ENCODE measurements at places on chromosomes 6 and 20. TPM values are rescaled to one million over a fixed set of nuclear protein-coding genes. Genes with fewer than 3 reads are reported as not detected.

The MAP3K5 gene
- 38.3 TPM for total RNA-seq

The BNIP5 gene
- not detected for total RNA-seq

The GTF2H4 gene
- total RNA-seq = 36.0 TPM

The UBE2V1 gene
- total RNA-seq = 134 TPM

The CYP39A1 gene
- total RNA-seq = not detected

The CLIC5 gene
- total RNA-seq = 4.3 TPM

The ZNF311 gene
- 0.66 TPM for total RNA-seq

The TGM3 gene
- not detected for total RNA-seq

The SRSF6 gene
- total RNA-seq = 167 TPM

The TRIM26 gene
- 74.2 TPM for total RNA-seq

The ABHD16B gene
- total RNA-seq = not detected

The RNF182 gene
- total RNA-seq = not detected

The FAM83B gene
- total RNA-seq = not detected

The SKIC2 gene
- 100 TPM for total RNA-seq

The GPSM3 gene
- 265 TPM for total RNA-seq

The BPIFA2 gene
- total RNA-seq = not detected

The LY6G6C gene
- total RNA-seq = not detected

The FAM209B gene
- 2.7 TPM for total RNA-seq

The PPP1R14C gene
- 0.15 TPM for total RNA-seq

The MCUR1 gene
- 16.4 TPM for total RNA-seq

The REM1 gene
- not detected for total RNA-seq

The SPDEF gene
- not detected for total RNA-seq

The CAP2 gene
- not detected for total RNA-seq

The FAM83C gene
- not detected for total RNA-seq

The CHRNA4 gene
- total RNA-seq = not detected

The UBE3D gene
- total RNA-seq = 5.3 TPM

The ZBTB46 gene
- total RNA-seq = 0.54 TPM

The RPS10 gene
- total RNA-seq = 1,273 TPM

The CCDC28A gene
- total RNA-seq = 22.1 TPM

The NOX3 gene
- not detected for total RNA-seq

The TUBB2B gene
- not detected for total RNA-seq

The STX16 gene
- total RNA-seq = 138 TPM

The GOPC gene
- total RNA-seq = 24.2 TPM

The BHLHE23 gene
- not detected for total RNA-seq

The C20orf144 gene
- total RNA-seq = 0.29 TPM

The GABRR1 gene
- not detected for total RNA-seq

The HSPA12B gene
- total RNA-seq = not detected

The NKX2-2 gene
- total RNA-seq = not detected

The DEFB132 gene
- total RNA-seq = not detected

The SLC24A3 gene
- not detected for total RNA-seq

The SMOC2 gene
- total RNA-seq = not detected

The HLA-DQA1 gene
- total RNA-seq = 89.7 TPM

The VWA7 gene
- 6.0 TPM for total RNA-seq

The GPX5 gene
- not detected for total RNA-seq

The PGM3 gene
- 16.1 TPM for total RNA-seq

The CRYBG1 gene
- total RNA-seq = 15.4 TPM

The GLO1 gene
- total RNA-seq = 106 TPM

The OR2B6 gene
- not detected for total RNA-seq

The ALDH8A1 gene
- 4.5 TPM for total RNA-seq

The UNC93A gene
- not detected for total RNA-seq

The LRP11 gene
- total RNA-seq = 2.9 TPM

The BPIFB1 gene
- total RNA-seq = not detected

The EFCAB8 gene
- 0.73 TPM for total RNA-seq

The TP53TG5 gene
- not detected for total RNA-seq

The TPX2 gene
- total RNA-seq = 79.9 TPM

Data from T-helper 1 cell treated with Interleukin-12 subunit alpha and Interleukin-12 subunit beta and Interleukin-4 antibody, amounts not matched to agents 30 ng/mL and 1 ng/mL, for 36 hours (primary cell).